ENCODE measurements at places on chromosomes 2 and 18.
A peak's percentile ranks its signal among the peaks of the same experiment; 100 is the strongest.

DNA sequence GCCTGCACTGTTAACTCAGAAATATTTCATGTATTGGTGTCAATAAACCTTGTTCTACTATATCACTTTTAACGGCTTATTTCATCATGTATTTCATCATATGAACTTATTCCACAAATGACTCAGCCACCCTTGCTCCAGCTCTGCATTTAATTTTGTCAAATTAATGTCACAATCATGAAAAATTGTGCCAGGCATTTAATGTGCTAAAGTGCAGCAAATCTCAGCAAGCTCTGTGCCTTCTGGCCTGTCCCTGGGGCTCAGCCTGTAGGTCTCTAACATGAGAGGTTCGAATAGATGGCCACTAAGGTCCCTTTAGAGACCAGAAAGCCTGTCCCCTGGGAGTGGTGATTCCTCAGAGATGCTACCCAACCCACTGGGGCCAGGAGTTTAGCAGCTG, 28.6 kb downstream of the BOD1L2 start:
- DNase-seq: no peak

GRCh38 chr18:33459612-33460011, 19.1 kb upstream of the CCDC178 start:
- DNase-seq: no peak

GRCh38 chr2:111712940-111713515, 171.0 kb downstream of the ANAPC1 start:
- DNase-seq: no peak

DNA sequence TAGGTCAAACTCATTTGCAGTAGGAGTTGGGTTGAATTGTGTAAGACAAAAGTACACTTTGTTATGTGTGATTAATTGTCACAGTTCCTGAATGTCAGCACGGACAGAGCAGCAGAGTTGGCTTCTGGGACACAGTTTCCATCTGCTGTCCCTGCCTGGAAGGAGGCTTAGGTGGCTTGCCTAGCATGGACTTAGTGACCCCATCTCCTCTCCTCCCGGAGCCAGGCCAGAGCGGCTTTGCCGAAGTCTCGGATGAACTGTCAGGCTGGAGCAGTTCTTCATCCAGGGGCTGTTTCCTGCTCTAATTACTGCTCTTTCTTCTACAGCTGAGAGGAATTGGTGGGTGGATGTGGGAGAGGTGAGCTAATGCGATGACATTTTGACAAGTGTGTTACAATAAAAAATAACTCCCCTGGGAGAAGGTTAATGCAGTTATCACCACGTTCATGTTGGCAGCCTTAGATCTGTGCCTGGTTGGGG, 102.0 kb downstream of the SH3RF3 start:
- DNase-seq: no peak

GRCh38 chr18:65439188-65439587, 311.6 kb upstream of the CDH7 start:
- DNase-seq: no peak

- DNase-seq: no peak
These were observed 344.6 kb downstream of the SATB2 start for GRCh38 chr2:199113111-199113510.

DNA sequence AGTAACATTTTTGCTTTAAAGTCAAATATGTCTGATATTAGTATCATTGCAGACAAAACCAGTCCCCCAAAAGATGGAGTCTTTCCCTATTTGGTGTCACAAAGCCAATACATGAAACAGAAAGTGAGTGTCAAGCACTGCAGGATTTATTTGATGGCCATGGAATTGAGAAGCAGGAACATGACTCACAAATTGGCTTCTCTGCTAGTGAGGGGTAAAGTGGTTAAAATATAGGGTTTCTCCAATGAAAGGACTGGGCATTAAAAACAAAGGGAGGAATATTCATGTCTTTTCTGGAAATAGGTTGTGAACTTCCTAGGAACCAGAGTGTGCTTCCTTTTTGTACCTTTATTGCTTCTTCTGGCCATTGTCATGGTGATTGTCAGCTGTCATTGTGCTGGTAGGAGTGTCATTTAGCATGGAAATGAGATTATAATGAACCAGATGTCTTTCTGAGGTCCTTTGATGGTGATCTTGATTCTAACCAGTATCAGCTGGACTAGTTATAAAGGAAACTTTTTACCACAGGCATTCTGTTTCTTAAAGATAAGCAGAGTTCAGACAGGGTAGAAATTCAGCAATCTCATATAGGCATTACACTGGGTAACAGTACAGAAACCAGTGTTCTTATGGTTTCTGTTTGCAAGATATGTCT, 4.1 kb downstream of the REG1B start:
- no peak for DNase-seq

DNA sequence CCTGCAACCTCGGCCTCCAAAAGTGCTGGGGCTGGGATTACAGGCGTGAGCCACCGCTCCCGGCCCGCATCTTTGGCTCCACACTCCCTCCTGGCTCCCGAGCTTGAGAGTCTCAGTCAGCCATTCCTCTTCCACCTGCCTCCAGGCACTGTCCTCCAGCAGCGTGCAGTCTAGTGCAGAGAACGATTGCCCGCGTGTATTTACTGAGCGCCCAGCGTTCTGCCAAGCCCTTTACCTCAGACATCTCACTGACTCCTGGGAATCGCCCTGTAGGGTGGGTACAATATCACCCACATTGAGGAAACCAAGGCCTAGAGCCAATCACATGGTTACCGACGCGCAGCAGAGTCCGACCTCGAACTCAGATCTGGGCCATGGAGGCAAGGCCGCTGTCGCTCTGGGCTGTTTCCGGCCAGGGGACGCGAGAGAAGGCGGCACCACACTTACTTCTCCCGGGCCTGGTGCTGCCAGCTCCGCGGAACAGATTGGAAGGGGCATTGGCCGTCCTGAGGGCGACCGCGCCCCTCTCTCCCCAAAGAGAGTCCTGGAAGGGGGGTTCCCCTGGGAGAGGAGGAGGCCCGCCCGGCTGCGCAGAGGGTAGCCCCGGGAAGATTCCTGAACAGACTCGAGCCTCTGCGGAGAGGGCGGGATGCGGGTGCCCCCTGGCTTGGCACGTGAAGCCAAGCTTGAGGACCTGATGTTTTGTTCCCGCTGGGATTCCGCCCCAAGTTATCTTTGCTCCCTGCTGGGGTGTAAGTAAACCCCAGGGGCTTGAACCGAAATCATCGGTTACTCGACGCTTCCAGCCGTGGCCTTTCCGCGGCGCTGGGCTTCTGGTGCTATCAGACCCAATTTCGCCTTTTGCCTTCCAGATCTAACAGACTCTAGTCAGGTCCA, 5.2 kb upstream of the DLX2 start:
- no peak for DNase-seq

DNA sequence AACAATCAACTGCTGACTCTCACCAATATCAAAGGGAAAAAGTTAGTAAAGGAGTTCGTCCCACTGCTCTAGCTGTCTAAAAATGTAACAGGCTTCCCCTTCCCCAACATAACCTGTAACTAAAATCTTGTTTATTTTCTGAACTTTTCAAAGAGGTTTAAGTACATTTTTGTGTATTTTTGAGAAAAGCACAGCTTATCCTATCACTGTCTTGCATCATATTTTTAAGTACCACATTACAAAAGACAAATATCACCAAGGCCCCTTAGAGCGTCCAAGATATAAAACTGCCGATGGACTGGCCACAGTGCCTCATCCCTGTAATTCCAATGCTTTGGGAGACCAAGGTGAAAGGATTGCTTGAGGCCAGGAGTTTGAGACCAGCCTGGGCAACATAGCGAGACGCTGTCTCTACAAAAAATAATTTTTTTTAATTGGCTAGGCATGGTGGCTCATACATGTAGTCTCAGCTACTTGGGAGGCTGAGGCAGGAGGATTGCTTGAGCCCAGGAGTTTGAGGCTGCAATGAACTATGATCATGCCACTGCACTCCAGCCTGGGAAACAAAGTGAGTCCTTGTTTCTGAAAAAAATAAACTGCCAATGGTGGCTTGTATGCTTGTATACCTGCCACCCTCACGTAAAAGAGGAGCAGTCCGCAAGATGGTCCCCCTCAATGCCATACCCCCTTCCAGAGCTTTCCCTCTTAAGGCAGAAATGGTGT, 21.2 kb upstream of the LAPTM4A start:
- no peak for DNase-seq

DNA sequence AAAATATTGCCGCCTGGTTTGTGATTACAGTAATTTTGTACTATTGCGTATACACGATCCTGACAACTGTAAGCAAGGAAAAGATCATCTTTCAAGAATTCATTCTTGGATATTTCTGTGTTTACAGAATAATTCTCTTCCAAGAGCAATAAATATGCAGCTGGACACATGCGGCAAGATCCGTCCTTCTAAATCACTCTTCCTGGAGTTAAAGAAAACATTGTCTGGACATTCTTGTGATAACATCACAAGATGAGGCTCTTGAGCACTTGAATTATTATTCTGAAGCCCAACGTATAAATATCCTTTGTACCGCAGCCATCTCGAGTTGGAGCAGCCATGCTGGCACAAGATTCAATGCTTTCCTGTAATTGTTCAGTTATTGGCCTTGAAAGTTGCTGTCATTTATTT, 9.9 kb downstream of the FHL2 start:
- DNase-seq: no peak

DNA sequence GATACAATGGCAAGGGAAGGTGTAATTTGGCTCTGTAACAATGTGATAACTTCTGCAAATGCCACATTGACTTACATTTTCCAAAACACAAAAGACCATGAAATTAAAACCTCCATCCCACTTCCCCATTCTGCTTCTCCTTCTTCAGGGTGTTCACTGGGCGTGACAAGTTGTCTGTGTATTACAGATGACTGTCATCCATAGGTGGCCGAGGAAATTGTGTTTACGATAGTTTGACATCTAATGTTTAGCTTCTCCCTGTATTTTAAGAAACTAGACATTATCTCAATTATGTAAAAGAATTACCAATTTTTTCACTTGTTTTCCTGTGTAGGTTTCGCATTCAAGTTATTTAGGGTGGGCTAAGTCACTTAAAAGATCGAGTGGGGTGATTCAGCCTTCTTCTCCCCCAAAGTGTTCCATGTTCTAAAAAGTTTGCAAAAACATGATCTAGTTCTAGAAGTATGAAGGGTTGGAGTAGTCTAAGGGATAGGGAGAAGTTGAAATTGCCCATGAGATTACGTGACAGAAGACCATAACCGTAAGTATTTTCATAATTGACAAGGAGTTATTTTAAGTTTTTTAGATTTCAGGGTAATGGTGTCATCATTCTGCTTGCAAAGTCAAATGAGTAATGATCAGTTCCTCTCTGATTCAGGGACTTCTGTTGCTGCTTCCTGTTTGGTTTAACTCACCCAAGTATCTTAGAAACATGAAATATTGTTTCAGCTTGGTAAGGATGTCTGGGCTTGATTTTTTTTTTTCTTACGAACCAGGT, 25.2 kb upstream of the CYTIP start:
- no peak for DNase-seq

GRCh38 chr2:94996305-94997100, 29.0 kb upstream of the MAL start:
- DNase-seq: no peak

DNA sequence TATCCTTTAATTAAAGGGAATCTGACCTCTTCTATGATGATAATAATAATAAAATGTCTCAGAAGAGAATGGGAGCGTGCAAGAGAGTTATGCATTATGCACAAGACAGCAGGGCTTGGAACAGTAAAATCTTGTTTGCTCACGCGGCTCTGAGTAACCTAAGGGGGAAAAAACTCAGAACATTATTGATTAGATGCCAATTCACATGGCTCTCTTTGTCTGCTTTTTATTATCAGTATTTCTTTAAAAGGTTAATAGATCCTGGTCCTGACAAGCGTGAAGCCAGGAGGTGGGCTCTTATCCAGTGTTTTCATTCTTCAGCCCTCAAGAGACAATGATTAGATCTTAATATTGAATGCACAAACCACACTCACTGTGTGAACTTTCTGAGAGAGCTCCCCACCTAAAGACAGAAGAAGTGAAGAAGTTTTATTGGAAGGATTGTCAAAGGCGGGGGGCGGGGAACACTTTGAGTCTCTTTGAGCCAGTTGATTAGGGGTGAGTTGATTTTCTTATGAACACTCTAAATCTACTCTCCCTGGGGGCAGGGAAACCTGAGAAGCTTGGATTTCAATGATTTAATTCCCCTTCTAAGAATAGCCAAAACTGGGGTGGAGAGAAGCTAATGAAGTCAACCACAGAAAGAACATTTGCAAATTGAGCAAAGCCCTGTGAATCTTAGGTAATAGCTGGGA, 127.5 kb upstream of the CTAGE1 start:
- no peak for DNase-seq

DNA sequence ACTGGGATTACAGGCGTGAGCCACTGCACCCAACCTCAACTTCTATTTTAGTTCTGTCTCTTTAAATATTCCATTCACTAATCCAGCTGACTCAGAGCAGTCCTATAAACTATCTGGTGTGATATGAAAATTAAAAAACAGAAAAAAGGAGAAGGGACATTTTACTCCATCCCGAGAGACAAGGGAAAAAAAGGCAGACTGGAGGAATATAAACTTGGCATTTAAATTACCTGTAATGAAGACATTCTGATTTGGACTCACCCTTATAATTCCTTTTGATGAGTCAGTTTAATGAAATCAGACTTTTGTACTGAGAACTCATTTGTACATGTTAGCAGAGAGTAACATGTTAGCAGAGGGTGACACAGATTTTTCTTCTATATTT, 74.8 kb upstream of the RIOK3 start:
- no peak for DNase-seq

DNA sequence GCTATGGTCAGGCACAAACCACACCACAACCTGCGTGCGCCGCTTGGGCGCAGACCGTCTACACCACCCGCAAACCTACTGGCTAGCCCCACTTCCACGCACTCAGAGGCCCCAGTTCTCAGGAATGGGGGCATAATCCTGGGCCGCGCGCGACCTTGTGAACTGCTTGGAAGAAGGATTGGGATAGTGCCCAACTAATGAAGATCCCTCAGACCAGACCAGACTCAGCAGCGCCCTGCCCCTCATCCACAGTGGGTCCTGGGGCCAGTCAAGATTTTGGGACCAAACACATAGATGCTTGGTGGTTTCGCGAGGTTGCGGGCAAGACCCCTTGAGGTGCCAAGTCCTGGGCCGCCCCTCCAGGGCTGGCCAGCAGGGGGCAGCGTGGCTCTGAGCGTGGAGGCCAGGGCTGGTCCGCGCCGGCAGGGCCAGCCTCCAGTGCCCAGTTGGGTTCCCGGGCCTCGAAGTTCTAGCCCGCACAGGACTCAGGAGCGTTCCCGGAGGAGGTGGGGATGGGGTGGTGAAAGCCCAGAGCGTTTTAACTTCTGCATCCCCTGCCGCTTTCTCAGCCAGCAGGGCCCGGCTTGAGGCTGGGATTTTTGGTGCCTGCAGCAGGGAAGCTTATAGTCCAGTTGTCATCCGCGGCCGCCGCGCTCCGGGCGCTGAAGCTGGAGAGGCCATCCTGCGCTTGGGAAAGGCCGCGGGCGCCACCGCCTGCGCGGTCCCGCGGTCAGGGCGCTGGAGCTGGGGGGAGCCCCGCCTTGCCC, 8.3 kb downstream of the OSR1 start:
- peak; percentile 66 for DNase-seq

Data from activated CD4-positive, alpha-beta T cell treated with anti-CD3 and anti-CD28 coated beads, Interleukin-2, amount 50 U/mL, for 48 hours (primary cell).